ENCODE measurements at places on chromosomes 4 and X. TPM values are rescaled to one million over a fixed set of nuclear protein-coding genes. Genes with fewer than 3 reads are reported as not detected.

The PNMA6E gene
- not detected for total RNA-seq

The TMPRSS11F gene
- total RNA-seq: not detected

The BTK gene
- 0.11 TPM for total RNA-seq

The FAM9B gene
- total RNA-seq: not detected

The BEX1 gene
- not detected for total RNA-seq

The PARM1 gene
- total RNA-seq: 0.51 TPM

The GSX2 gene
- not detected for total RNA-seq

The GYG2 gene
- total RNA-seq: 4.5 TPM

The ARHGEF9 gene
- 4.7 TPM for total RNA-seq

The MAGEC3 gene
- not detected for total RNA-seq

The HTN3 gene
- total RNA-seq: not detected

The GUCY1B1 gene
- total RNA-seq: 0.30 TPM

The TMPRSS11D gene
- not detected for total RNA-seq

The SUPT20HL2 gene
- not detected for total RNA-seq
